ENCODE measurements at places on chromosomes 1 and 21.

DNA sequence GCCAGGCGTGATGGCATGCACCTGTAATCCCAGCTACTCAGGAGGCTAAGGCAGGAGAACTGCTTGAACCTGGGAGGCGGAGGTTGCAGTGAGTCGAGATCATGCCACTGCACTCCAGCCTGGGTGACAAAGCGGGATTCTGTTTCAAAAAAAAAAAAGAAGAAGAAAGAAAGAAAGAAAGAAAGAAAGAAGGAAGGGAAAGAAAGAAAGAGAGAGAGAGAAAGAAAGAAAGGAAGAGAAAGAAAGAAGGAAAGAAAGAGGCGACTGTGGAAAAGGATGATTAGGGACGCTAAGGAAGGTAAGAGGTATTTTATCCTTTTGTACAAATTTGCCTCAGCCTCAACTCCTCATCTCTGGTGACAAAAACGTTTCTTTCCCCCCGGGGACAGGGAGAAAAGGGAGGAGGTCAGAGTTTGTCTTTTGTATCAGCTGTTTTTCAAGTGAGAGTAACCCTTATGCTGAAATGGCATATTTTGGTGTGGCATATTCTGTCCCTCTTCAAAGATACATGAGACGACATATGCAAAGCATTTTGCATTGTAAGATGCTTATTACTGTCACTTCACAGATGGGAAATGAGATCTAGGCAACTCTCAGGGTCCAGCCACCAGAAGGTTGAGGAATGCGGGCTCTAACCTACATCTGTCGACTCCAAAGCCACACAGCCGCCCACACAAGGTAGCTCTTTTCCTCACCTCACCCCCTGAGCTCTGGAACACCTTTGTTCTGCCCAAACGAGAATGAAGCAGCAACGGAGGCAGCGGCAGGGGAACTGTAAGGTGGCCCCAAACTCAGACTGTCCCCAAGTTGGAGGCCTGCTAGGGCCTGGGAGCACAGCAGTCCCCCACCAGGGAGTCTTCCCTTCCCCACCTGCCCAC lies 38.0 kb downstream of the NUAK2 start:
- no peak for DNase-seq
- H3K27me3 ChIP-seq, result no peaks in the 10 kb centered on the region
- H3K27ac ChIP-seq, result peak overlapping the region; percentile 99
- peaks cover 72% of the 10 kb centered on the region for H3K4me1 ChIP-seq
- peak overlapping the region; percentile 63 for H3K4me3 ChIP-seq
- peaks cover 38% of the 10 kb centered on the region for H3K36me3 ChIP-seq

- no peak for DNase-seq
- no peak overlapping the region for H3K27ac ChIP-seq
- H3K36me3 ChIP-seq, result no peaks in the 10 kb centered on the region
- no peak overlapping the region for H3K4me3 ChIP-seq
- H3K4me1 ChIP-seq, result peaks cover 8% of the 10 kb centered on the region
- H3K27me3 ChIP-seq, result peaks cover 10% of the 10 kb centered on the region
Measured at GRCh38 chr1:33056426-33056825, 19.7 kb upstream of the AK2 start.

DNA sequence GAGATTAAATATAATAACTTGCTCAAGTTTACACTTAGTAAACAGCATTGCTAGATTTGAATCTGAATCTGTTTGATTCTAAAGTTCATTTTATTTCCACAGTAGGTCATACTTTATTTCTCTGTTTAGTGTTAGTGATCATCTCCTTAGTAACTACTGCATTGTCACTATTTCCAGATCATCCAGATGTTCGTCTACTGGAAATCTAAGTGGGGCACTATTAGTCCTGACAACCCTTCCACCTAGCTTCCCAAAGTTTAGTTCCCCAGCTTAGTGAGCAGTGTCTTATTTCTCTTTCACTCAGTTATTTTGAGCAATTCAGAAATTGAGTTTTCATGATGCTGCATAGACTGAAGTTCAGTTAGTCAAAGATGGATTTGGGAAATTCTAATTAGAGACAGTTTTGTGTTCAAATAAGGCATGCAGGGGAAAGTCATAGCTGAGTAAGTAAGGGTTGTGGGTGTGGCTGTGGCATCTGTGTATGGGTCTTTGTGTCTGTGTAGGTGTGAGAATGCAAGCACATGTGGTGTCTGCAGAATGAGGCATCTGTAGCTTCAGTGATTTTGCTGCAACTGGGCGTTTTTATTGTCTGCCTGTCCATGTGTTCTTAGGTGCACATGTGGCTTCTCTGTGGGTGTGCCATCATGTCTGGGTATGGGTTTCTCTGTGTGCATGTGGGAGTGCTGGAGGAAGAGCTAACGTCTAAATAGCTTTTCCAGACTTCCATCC lies 107.3 kb downstream of the NTMT2 start:
- no peak for DNase-seq
- no peaks in the 10 kb centered on the region for H3K27me3 ChIP-seq
- H3K27ac ChIP-seq, result no peak overlapping the region
- no peaks in the 10 kb centered on the region for H3K4me1 ChIP-seq
- H3K4me3 ChIP-seq, result no peak overlapping the region

DNA sequence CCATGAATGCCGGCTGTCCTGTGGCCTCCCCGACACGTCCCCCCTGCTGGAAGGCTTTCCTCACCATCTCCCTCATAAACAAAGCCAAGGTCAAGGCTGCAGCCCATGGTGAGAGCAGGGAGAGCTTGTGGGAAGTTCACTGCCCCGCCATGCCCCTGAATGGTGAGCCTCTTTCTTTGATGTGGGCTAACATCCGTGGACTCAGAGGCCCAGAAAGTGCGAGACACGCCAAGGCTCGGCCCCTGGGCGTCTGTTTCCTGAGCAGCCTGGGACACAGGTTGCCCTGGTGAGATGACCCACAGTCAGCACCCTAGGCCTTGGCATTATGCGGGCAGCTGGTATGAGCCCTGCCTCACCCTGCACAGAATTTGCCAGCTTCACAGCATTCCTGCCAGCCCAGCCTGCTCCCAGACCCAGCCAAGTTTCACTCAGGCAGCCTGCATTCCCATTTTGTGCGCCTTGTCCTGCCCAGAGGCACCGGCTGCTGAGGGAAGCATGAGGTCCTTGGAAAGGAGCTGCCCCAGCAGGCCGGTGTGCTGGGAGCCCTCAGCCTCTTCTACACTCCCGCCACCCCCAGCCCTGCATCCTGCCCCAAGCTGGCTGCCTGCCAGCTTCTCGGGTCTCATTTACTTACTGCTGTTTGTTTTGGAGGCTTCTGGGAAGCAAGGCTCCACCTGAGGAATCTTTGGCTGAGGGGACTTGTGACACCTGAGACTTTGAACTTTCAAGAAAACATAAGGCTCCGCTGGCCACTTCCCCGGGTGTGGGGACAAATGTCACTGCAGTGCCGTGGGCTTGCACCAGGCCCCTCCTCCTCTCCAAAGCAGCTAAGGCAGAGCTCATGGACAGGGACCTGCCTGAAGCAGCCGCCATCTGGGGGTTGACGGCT lies 31.9 kb downstream of the NEK2 start:
- H3K27me3 ChIP-seq, result no peaks in the 10 kb centered on the region
- H3K4me1 ChIP-seq, result peaks cover 8% of the 10 kb centered on the region
- H3K36me3 ChIP-seq, result no peaks in the 10 kb centered on the region
- H3K4me3 ChIP-seq, result no peak overlapping the region

- DNase-seq, result no peak
- peaks cover 2% of the 10 kb centered on the region for H3K4me1 ChIP-seq
- H3K27ac ChIP-seq, result no peak overlapping the region
- H3K4me3 ChIP-seq, result no peak overlapping the region
- H3K27me3 ChIP-seq, result no peaks in the 10 kb centered on the region
- H3K36me3 ChIP-seq, result peaks cover 4% of the 10 kb centered on the region
Measured at GRCh38 chr1:173190101-173190936, 16.8 kb downstream of the TNFSF4 start.

- H3K27ac ChIP-seq, result no peak overlapping the region
- H3K27me3 ChIP-seq, result no peaks in the 10 kb centered on the region
- DNase-seq, result no peak
- no peak overlapping the region for H3K4me3 ChIP-seq
Measured at GRCh38 chr1:103779932-103780331, 30.2 kb downstream of the AMY1C start.

DNA sequence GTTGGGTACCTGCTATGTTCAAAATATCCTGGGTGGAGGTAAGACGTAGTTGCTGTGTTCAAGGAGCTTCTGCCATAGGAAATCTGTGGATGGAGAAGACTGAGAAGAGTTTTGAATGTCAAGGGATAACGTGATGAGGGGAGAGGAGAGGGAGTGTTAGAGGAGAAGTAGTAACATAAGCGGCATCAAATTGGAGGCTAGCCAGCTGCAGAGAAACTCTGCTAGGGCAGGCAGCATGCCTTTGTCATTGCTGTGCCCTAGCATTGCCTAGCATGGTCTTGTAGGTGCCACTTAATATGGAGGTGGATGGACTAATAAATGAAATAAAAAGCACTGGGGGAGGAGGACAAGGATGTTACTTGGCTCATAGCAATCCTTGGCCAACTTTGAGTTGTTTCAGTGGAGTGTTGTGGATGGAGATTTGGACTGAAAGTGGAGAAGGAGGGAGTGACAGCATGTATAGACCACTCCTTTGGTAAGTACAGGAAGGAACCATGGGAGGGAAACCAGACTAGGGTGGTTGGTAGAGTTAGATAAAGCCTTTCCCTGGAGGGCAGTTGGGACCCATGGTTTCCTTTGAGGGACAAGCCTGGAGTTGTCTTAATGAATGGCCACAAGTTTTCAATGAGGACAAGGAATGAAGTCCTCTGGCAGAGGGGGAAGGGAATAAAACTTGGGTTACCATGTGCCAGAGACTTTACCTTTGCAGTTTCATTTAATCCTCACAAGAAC lies 6.3 kb downstream of the VANGL1 start:
- peaks cover 4% of the 10 kb centered on the region for H3K36me3 ChIP-seq
- no peaks in the 10 kb centered on the region for H3K27me3 ChIP-seq
- no peak overlapping the region for H3K4me3 ChIP-seq
- H3K27ac ChIP-seq, result no peak overlapping the region

DNA sequence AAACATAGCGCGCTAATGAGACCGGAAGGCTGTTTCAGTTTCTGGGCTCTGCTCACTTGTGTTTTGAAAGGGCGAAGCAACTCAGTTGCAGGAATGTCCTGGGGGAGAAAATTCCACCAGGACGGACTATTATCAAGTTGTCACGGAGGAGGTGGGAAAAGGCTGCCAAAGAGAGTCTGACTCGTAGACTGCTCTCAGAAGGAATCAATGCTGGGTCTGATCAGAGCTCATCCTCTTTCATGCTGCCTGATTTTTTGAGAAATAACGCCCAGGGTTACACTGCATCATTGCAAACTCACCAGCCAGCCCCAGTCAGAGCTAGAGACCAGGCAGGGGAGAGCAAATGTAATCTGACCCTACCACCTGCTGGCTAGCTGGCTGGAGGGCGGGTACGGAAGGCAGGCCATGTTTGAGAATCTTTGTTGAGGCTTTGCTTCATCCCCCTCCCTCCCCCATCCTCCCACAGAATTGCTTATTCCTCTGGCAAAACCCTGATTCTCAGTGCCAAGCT lies 36.4 kb upstream of the BCL9 start:
- H3K36me3 ChIP-seq, result no peaks in the 10 kb centered on the region
- H3K4me1 ChIP-seq, result no peaks in the 10 kb centered on the region
- H3K27me3 ChIP-seq, result peaks cover 5% of the 10 kb centered on the region
- no peak for DNase-seq

- peaks cover 31% of the 10 kb centered on the region for H3K4me1 ChIP-seq
- H3K27me3 ChIP-seq, result no peaks in the 10 kb centered on the region
- H3K36me3 ChIP-seq, result peaks cover 57% of the 10 kb centered on the region
- peak overlapping the region; percentile 99 for H3K27ac ChIP-seq
- DNase-seq, result peak; percentile 64
Measured at GRCh38 chr1:93878501-93878888, 511 bp downstream of the DNTTIP2 start.

DNA sequence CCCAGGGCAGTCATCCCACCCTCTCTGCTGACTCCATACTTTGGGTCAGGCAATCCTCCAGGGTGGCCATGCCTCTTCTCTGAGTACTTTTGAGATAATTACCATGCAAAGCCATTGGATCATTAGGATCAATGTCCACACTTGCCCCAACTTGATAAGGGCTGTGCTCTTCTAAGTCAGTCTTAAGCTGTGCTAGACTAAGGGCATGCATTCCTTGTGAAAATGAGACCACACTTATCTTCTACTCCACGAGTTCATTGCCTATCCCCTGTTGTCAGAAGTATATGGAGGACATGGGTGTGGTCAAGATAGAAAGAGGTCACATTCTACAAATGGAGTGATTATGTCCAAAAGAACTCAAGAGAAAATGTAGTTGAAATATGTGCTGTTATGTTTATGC lies 18.9 kb upstream of the SSX2IP start:
- DNase-seq, result no peak
- H3K4me1 ChIP-seq, result no peaks in the 10 kb centered on the region
- no peak overlapping the region for H3K27ac ChIP-seq
- H3K27me3 ChIP-seq, result no peaks in the 10 kb centered on the region
- H3K36me3 ChIP-seq, result no peaks in the 10 kb centered on the region
- H3K4me3 ChIP-seq, result no peak overlapping the region

DNA sequence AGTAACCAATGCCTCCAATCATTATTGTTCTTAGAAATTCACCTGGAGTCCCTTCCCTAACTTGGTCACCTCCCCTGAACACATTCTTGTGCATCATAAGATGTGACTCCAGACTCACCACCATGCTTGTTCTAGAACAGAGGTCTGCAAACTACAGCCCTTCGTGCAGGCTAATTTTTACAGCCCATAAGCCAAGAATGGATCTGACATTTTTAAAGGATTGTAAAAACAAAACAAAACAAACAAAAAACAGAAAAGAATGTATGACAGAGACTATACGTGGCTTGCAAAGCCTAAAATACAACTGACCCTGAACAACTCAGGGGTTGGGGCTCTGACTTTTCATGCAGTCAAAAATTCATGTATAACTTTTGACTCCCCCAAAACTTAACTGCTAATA lies 6.2 kb upstream of the HIVEP3 start:
- H3K4me1 ChIP-seq, result peaks cover 10% of the 10 kb centered on the region
- no peak overlapping the region for H3K27ac ChIP-seq
- no peaks in the 10 kb centered on the region for H3K27me3 ChIP-seq

DNA sequence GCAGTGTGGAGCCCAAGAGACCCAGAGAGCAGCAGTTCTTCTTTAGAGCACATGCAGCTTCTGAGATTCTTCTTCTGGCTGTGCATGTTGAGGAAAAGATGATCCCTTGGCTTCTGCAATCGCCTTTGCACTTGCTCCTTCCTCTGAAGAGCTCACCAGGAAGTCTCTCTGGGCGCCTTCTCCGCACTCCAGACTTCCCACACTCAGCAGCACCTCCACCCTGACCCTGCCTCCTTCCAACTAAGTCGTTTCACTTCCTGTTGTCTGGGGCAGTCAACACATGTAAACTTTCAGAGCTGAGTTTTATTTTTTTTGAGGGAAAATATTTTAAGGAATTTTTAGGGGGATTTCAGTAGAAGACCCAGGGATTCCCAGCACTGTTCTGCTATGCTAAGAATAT lies 73.4 kb upstream of the F3 start:
- H3K27me3 ChIP-seq, result peaks cover 29% of the 10 kb centered on the region
- H3K36me3 ChIP-seq, result no peaks in the 10 kb centered on the region
- DNase-seq, result no peak
- H3K4me1 ChIP-seq, result no peaks in the 10 kb centered on the region

All from effector memory CD8-positive, alpha-beta T cell (primary cell).